ENCODE measurements at places on chromosomes 12 and 14. TPM values are rescaled to one million over a fixed set of nuclear protein-coding genes. Genes with fewer than 3 reads are reported as not detected.
A peak's percentile ranks its signal among the peaks of the same experiment; 100 is the strongest.

Gene INHBE
- 0.30 TPM for total RNA-seq

Gene UTP20
- total RNA-seq: 18.0 TPM

Gene FITM1
- not detected for total RNA-seq

GRCh38 chr12:24584032-24584675 is 364.7 kb downstream of the BCAT1 start:
- H3K4me1 ChIP-seq: no peaks in the 10 kb centered on the region
- peaks cover 3% of the 10 kb centered on the region for H3K27me3 ChIP-seq
- no peak overlapping the region for H3K4me3 ChIP-seq
- H3K36me3 ChIP-seq: no peaks in the 10 kb centered on the region
- no peak for DNase-seq

DNA sequence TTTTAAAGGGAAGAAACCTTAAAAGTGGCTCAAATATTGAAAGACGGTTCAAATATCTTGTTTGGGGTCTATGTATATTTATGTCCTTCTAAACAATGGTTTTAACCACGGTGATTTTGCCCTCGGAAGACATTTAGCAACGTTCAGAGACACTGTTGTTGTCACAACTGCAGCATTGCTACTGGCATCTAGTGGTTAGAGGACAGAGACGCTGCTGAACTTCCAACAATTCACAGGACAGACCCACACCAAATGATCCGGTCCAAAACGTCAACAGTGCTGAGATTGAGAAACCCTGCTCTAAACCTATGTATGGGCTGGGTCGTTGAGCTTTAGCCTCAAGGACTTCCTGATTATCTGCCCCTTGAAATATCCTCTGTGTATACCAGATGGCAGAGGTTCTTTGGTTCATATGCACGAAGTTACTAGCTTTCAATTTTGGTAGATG is 1.7 kb downstream of the ANGEL1 start:
- H3K4me3 ChIP-seq: peak overlapping the region; percentile 96
- peak overlapping the region; percentile 80 for H3K27ac ChIP-seq
- peak; percentile 41 for DNase-seq
- no peaks in the 10 kb centered on the region for H3K36me3 ChIP-seq

DNA sequence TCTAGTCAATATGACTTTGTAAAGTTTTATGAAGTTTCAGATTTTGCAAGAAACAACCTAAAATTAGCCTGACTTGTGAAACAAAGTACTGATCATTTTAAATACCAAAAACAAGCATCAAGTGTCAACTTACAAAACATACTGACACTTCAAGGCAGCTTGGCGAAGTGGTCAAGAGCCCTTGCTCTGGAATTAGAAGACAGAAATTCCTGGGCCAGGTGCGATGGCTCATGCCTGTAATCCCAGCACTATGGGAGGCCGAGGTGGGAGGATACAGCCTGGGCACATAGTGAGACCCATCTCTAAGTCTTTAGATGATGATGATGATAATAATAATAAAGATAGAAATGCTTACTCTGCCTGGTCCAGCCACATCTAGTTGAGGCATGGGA is 45.4 kb upstream of the NR2C1 start:
- H3K36me3 ChIP-seq: peaks cover 5% of the 10 kb centered on the region
- no peaks in the 10 kb centered on the region for H3K27me3 ChIP-seq
- DNase-seq: no peak
- peaks cover 49% of the 10 kb centered on the region for H3K4me1 ChIP-seq

DNA sequence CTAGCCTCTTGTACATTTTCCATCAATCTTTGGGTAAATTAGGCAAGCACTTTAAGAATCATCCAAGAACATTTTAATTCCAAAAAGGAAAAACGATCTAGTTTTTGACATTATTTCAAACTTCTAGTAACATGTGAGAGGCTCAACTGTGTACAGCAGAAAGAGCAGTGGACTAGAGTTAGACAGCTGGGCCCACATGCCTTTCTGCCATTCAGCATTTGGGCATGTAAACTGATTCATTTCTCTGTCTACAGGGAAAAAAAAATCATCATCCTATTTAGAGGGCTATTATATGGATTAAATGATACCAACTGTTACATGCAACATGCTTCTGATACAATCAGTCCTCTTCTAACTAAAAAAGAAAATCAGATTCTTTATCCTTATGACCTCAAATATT is 17.7 kb downstream of the ATP2B1 start:
- peak overlapping the region; percentile 30 for H3K27ac ChIP-seq
- no peak overlapping the region for H3K4me3 ChIP-seq
- no peaks in the 10 kb centered on the region for H3K27me3 ChIP-seq
- no peak for DNase-seq
- H3K36me3 ChIP-seq: peaks cover 3% of the 10 kb centered on the region
- peaks cover 73% of the 10 kb centered on the region for H3K4me1 ChIP-seq

DNA sequence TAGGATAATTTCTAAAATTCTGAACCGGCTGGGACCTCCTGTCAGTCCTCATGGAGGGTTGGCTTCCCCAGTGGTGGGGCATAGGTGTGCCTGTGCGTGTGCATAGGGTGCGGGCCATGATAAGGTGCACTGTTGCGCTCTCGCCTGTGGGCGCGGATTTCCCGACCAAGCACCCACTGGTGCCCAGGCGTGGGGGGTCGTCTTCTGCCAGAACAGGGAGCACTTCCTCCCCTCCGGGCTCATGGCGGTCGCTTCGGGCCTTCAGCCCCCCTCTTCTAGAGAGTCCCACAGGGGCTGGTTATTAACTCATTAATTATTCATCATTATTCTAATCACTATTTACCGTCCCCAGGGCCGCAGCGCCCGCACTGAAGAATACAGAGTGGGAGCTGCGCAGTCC is 2.8 kb downstream of the C1QL4 start:
- no peaks in the 10 kb centered on the region for H3K36me3 ChIP-seq
- H3K27ac ChIP-seq: no peak overlapping the region
- no peak for DNase-seq
- H3K4me3 ChIP-seq: no peak overlapping the region

- no peak overlapping the region for H3K27ac ChIP-seq
- DNase-seq: no peak
- H3K27me3 ChIP-seq: peaks cover 2% of the 10 kb centered on the region
- H3K4me1 ChIP-seq: peaks cover 22% of the 10 kb centered on the region
Measured at GRCh38 chr14:89498878-89499277, 81.8 kb upstream of the FOXN3 start.

- peaks cover 2% of the 10 kb centered on the region for H3K27me3 ChIP-seq
- no peaks in the 10 kb centered on the region for H3K36me3 ChIP-seq
- H3K27ac ChIP-seq: no peak overlapping the region
- no peak for DNase-seq
- H3K4me1 ChIP-seq: no peaks in the 10 kb centered on the region
- H3K4me3 ChIP-seq: no peak overlapping the region
Measured at GRCh38 chr12:21583587-21583986, 21.1 kb downstream of the GYS2 start.

DNA sequence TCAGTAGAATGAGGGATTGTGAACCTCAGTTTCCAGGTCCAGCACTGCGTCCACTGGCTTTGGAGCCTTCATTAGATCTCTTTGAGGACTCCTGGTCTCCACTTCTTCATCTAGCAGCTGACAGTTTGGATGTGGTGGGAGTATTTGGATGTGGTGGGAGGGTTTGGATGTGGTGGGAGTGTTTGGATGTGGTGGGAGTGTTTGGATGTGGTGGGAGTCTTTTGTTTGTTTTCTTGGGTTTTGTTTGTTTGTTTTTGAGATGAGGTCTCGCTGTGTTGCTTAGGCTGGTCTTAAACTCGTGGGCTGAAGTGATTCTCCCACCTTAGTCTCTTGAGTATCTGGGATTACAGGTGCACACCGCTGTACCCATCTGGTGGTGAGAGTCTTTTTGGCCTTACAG is 64.7 kb downstream of the IFT43 start:
- no peaks in the 10 kb centered on the region for H3K4me1 ChIP-seq
- H3K4me3 ChIP-seq: no peak overlapping the region
- no peak overlapping the region for H3K27ac ChIP-seq
- H3K36me3 ChIP-seq: no peaks in the 10 kb centered on the region

DNA sequence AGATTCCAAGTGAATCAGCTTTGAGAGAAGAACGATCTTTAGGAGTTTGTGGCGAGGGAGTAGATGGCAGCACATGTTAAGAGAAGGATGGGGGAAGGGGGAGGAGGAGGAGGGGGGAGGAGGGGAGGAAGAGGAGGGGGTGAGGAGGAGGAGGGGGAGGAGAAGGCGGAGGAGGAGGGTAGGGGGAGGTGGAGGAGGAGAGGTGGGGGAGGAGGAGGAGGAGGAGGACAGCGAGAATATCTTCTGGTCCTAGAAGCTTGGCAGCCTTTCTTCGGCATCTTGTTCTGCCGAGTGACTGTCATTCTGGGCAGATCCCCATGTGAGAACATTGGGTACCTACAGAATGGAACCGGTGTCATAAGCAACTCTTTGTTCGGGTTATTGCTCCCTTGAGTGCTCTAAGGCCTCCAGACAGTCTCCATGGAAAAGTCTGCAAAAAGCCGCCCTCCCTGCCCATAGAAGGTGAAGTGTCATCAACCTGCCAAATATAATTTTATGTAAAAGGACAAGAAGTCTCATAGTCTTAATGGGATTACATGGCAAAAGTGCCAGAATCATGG is 6.9 kb downstream of the RFC5 start:
- no peaks in the 10 kb centered on the region for H3K27me3 ChIP-seq
- H3K4me1 ChIP-seq: 0 out of 2 replicates have a peak, but pooled peaks cover 5% of the 10 kb centered on the region
- H3K4me3 ChIP-seq: no peak overlapping the region
- H3K27ac ChIP-seq: no peak overlapping the region

GRCh38 chr14:91356181-91356763 is 61.3 kb downstream of the CCDC88C start:
- no peaks in the 10 kb centered on the region for H3K36me3 ChIP-seq
- peaks cover 61% of the 10 kb centered on the region for H3K27me3 ChIP-seq
- peaks cover under 1% of the 10 kb centered on the region for H3K4me1 ChIP-seq
- no peak overlapping the region for H3K4me3 ChIP-seq
- H3K27ac ChIP-seq: no peak overlapping the region

DNA sequence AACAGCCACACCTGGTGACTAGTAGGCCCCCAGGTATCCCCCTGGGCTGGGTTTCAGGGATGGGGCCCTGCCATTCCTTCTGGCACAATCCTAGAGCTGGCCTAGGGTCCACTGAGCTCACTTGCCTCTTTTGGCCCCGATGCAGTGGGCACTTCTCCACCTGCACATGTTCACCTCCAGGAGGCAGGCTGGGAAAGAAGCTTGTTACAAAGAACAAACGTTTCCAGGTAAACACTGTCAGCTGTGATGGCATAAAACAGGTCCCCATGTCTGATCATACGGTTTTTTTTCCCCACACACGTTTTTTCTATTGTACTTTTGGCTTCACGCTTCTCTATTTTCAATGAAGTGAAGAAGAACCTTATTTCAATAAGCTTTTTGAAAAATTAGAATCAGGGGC is 15.8 kb upstream of the HVCN1 start:
- DNase-seq: no peak
- H3K27ac ChIP-seq: no peak overlapping the region
- no peak overlapping the region for H3K4me3 ChIP-seq
- no peaks in the 10 kb centered on the region for H3K36me3 ChIP-seq

Data from HFFc6 (cell line).